CD4-positive, alpha-beta T cell treated with Interleukin-1 beta for 1 hour (primary cell): ENCODE measurements at places on chromosomes 4 and X.

DNA sequence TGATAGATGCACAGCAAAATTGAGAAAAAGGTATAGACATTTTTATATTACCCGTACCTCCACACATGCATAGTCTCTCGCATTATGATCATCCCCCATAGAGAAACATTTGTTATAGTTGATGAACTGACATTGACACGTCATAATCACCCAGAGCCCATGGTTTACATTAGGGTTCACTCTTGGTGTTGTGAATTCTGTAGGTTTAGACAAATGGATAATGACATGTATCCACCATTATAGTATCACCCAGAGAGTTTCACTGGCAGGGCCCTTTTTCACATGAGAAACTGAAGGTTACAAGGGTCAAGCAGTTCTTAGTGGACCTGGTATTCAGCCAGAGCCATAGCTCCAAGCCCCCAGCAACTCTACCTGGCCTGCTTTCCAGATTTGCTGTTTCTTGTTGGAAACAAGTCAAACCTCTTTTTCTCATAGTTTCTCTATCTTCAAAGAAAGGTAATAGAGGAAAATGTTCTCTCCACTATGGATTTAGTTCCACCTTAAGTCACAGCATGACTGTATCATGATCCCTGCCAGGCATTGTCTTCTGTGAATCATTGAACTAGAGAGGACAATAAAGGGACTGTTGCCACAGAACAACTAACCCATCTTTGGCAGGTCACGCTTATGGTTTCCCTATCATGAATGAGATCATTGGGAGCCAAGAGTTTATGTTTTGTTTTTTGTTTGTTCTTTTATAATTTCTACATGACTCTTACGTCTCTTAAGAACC lies 64.0 kb downstream of the HHIP start:
- DNase-seq, result no peak

DNA sequence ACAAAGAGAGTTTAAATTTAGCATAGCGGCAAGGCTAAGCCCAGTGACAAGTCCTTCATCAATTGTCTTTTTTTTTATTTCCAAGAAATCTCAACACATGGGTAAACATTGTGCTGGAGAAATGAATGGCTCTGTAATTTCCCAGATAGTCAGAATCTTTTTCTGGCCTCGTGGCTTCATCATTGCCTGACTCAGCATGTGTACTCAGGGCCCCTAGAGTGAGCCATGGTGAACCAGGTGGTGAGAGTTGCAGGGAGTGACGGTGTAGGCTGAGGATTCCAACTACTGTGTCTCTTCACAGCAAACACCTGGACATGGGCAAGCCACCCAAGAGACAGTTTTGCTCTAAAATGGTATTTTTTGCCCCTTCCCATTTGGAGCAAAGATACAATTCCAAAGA lies 43.1 kb upstream of the UCP1 start:
- no peak for DNase-seq

- no peak for DNase-seq
These were observed 77.3 kb downstream of the FHDC1 start for GRCh38 chr4:153013202-153013977.

DNA sequence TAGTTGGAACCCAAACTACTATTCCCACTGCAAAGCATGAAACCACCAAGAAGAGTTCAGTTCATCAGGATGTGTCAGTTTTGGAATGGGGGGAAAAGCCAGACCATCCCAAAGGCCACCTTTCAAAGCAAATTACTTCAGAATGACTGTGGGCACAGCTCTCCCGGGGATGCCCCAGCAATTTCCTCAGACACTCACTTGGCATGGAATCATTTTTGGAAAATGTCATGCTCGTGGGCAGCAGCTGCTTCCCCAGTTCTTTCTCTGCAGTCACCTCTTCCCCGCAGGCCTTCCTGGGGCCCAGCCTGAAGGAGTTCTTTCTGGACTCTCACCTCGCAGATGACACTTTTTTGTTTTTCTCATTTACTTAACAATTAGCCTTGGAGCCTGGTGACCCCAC lies 350.3 kb downstream of the NR3C2 start:
- DNase-seq, result no peak

GRCh38 chrX:136684120-136684519 lies 36.2 kb downstream of the CD40LG start:
- DNase-seq, result no peak

DNA sequence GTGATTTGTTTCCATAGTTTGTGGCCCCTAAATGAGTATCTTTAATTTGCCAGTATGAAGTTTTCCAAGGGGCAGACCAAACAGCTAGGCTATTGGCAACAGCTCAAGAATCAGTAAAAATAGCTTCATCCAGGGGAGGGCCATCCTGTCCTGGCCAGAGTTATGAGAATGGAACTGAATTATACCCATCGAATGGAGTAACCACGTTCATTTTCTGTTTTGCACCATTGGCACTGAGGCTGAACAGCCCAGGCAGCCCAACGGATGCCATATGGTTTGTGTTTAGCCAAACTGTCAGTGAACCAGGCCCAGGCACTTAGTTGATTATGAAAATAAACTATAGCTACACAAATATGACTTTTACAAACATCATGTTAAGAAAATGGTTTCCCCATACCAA lies 17.7 kb upstream of the ASB5 start:
- no peak for DNase-seq

DNA sequence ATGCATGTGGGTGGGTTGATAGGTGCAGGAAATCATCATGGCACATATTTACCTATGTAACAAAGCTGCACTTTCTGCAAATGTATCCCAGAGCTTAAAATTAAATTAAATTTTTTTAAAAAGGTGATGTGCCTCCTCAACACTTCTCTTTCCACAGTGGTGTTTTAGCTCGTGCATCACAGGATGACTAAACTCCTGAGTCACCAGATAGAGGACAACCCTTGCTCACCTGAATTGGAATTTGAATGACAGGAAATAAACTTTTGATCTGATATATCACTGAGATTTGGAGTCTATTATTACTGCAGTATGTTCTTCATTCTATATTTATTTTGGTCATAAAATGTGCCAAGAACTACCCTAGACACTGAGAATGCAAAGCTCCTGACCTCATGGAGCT lies 185.3 kb downstream of the MAPK10 start:
- no peak for DNase-seq

- peak; percentile 51 for DNase-seq
These were observed 192.5 kb upstream of the STK26 start for GRCh38 chrX:131830400-131831184.

GRCh38 chr4:145851511-145852201 lies 87.0 kb downstream of the ZNF827 start:
- no peak for DNase-seq

DNA sequence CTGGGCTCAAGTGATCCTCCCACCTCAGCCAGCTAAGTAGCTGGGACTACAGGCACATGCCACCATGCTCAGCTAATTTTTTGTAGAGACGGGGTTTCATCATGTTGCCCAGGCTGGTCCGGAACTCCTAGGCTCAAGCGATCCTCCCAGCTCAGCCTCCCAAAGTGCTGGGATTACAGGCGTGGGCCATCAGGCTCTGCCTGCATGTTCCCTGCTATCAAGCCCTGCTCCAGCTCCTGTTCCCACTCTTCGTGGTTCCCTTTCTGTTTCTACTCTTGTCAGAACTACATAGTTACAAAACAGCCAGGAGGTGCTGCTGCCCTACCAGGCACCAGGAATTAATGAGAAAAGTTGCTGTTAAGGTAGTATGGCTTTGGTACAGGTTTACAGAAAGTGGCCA lies 8.7 kb downstream of the TIMP1 start:
- no peak for DNase-seq

GRCh38 chrX:87409113-87409841 lies 108.3 kb upstream of the KLHL4 start:
- no peak for DNase-seq
